ENCODE measurements at places on chromosomes 1 and 21. TPM values are rescaled to one million over a fixed set of nuclear protein-coding genes. Genes with fewer than 3 reads are reported as not detected.

- DNase-seq, result no peak
Measured at GRCh38 chr1:145961109-145961424, 3.2 kb upstream of the LIX1L start.

The FMO2 gene
- total RNA-seq, result 15.3 TPM

GRCh38 chr1:224852901-224853568 is 76.4 kb upstream of the DNAH14 start:
- no peak for DNase-seq

DNA sequence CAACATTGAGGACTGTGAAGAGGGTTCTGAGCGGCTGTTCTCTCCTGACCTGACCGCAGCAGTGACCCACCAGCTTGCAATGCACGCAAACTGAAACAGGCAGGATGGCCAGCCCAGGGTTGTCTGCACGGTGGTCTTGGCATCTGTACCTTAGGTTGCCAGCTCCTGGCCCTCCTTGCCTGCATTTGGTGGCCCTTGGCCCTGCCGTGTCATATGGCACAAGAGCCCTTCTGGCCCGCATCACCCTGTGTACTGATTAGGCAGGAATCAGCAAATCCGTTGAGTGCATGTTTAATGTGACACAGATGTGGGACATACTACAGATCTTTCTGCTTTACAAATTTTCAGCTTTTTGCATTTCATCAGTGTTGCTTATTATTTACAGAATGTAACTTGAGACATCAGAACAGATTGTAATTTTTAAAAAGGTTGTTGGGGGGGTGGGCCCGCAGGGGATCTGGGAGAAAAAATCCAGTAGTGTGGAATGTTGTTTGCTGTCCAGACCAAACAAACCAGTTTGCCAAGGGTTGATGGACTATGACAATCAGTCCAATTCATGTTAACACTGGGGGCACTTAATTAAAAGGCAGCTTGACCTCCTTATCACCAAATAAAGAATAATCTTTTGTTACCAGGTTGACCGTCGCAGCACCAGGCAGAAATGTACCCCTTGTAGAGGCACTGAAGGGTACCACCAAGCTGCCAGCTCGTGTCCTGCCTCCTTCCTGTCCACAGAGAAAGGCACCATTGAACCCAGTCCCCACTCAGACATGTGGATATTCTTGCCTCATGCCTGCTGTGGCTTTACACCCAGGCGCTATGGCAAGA is 132.6 kb downstream of the DHRS3 start:
- no peak for DNase-seq

DNA sequence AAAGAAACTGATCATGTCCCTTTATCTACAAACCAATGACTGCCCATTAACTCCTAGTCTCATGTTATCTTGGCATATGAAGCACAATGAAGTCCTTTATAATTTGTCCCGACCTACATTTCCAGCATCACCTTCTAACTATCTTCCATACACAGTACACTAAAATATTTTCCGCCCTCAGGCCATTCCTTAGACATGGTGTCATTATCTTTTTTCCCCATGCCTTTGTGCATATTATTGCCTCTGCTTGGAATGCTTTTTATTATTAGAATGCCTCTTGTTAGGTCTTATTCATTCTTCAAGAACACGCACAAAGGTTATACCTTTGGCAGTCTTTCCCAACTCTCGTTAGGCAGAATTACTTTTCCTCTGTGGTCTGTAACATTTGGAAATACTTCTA is 39.6 kb downstream of the ATG4C start:
- no peak for DNase-seq

DNA sequence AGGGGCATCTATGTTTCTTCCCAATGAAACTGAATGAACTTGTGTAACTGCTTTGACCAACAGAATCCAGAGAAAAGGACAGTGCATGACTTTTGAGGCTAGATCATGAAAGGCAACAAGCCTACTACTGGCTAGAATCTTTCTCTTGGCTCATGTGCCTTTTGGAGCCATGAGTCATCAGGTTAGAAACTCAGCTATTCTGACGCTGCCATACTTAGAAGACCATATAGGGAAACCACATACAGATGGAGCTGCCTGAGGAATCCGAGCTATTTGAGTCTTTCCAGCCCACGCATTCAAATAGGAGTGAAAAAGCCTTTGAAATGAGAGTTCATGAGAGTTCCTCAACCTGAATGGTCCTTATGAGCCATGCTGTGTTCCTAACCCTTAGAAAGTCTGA is 738.5 kb upstream of the CHRM3 start:
- no peak for DNase-seq

DNA sequence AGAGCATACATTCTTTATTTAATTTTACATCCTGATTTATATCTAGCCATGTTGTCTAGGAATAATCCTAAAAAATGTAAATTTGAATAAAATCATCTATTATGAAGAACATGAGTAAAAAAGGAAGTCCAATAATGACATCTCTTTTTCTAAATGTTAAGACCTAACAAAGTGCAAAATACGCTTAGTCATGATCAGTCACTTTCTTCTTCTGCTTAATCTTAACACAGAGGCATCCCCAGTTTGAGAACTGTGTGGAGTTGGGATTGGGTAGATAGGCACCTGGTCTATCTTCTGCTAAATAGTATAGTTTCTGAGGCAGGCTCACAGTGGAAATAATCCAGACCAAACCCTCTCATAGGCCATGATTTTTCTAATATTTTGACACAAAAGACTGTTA is 311.7 kb upstream of the LRRC7 start:
- no peak for DNase-seq

Measured in sigmoid colon (tissue), 7 donors.